Activated CD4-positive, alpha-beta T cell treated with anti-CD3 and anti-CD28 coated beads, Interleukin-10, Interleukin-2, amounts not matched to agents 100 ng/mL and 50 ng/mL, durations not matched to agents 16 hours and 8 hours (primary cell): ENCODE measurements at places on chromosomes 11 and 22.
A peak's percentile ranks its signal among the peaks of the same experiment; 100 is the strongest.

DNA sequence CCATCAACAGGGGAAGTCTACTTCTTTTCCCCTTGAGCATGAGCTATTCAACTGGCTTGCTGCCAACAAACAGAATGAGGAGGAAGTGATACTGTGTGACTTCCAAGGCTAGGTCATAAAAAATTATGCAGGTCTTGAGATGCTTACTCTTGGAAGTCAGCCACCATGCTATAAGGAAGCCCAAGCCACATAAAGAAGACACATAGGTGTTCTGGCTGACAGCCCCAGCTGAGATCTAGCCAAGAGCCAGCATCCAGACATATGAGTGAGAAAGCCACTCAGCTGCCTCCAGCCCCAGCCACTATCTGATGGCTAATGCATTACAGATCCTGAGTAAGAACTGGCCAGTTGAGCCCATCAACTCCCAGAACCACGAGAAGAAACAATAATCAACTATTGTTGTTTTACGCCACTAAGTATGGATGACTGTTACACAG, 31.0 kb upstream of the PPP2R1B start:
- DNase-seq, result no peak

- peak; percentile 47 for DNase-seq
Observed at GRCh38 chr11:59918987-59919589, 19.1 kb upstream of the OOSP1 start.

DNA sequence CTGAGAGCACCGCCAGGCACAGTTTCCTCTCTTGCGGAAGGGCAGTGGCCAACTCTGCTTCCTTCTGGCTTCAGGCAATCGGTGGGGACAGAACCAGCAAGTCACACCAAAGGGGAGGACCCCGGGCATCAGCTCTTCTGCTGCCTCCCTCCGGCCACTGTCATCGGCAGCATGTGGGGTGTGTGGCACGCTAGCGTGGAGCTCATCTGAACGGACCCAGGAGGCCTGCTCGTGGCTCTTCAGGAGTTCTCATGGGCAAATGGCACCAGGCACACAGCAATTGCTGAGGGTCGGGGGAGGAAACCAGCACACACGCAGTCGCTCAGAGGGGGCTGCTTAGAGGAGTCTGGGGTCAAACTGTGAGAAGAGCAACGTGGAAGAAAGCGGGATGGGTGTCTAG, 26.9 kb downstream of the B3GAT1 start:
- DNase-seq, result no peak

GRCh38 chr11:71302534-71302909, 50.1 kb upstream of the SHANK2 start:
- DNase-seq, result no peak

GRCh38 chr22:19448076-19448607, 631 bp upstream of the C22orf39 start:
- DNase-seq, result peak; percentile 42

DNA sequence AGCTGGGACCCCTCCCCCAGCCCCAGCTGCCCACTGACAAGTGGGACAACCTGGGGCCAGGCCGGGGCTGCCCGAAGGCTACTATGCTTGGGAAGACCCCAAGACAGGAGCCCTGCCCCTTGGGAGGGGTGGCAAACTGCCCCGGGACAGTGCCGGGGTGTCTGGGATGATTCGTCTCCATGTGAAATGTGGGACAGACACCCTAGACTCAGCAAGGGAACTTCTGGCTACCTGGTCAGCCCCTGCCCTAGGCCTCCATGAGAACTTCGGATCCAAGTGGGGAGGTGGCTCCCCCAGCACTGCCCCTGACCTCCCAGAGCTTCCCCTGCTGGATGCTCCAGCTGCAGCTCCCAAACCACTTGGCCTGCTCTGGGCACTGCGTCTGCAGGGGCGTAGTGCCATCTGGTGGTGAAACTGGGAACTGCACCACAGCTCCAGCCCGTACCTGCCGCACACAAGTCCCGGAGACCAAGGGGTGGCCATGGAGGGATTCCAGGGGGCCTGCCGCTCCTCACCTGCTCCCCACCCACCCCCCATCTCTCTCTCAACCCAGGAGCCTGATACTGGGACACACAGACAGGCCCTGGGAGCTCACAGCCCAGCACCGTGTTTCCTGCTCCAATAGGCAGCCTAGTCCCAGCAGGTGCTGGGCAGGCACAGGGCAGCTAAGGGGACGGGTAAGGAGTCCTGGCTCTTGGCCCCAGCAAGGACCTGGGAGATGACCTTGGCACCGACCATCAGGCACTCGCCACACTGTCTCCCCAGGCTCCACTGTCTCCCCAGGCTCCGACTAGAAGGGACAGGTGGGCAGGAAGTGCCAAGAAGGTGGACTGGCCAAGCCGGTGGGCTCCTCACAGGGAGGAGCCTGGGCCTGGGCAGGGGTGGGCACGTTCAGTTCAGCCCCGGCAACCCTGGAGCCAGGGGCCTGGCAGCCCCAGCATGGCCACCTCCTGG, 194.1 kb downstream of the IGLL1 start:
- DNase-seq, result peak; percentile 82

DNA sequence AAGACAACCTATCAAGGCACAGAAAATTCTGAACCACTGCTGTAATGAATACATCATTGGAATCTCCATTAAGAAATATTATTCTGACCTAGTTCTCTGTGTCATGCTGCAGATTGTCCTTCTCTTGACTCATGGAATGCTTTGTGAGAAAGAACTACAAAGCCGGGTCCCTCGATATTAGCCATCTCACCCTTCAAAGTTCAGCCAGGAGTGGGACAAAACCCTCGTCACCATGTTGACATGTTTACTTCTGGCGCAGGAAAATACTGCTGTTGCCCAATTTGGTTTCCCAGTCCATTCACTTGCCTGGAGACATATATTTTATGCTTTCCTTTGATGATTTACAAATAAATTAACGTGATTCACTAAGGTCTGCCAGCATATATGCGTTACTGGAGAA, 10.9 kb upstream of the WT1 start:
- no peak for DNase-seq

DNA sequence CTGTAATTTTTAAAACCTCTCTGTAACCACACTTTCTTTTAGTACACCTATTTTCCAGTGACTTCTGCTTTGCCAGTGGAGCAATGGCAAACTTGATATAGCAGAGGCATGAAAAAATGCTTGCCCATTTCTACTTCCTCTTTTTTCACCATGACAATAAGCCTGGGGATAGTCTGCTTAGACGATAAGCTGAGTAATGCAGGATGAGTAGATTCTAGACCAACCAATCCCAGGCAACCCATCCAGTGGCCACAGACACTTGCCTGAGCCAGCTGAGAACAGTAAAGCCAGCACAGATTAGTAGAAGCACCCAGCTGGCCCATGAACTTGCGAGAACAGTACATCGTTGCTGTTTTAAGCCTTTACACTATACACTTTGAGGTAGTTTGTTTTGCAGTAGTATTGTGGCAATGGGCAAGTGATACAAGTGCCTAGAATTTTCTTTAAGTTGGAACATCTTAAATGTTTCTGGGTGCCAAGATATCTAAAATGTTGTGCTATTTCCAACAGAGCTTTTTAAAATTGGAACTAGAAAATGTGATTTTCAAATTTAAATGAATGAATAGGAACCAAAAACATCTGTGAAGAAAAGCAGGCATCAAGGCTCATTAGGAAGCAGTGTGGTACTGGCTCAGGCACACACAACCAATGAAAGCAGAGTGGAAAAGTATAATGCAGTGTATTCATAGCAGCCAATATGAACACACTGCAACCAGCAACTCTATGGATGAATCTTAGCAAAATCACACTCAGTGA, 37.7 kb downstream of the DDI1 start:
- DNase-seq, result no peak

GRCh38 chr11:66904055-66904454, 47.2 kb downstream of the LRFN4 start:
- DNase-seq, result no peak

GRCh38 chr11:36273110-36273509, 16.1 kb downstream of the COMMD9 start:
- DNase-seq, result no peak

- DNase-seq, result no peak
Observed at GRCh38 chr11:130023204-130023603, 20.6 kb upstream of the PRDM10 start.

DNA sequence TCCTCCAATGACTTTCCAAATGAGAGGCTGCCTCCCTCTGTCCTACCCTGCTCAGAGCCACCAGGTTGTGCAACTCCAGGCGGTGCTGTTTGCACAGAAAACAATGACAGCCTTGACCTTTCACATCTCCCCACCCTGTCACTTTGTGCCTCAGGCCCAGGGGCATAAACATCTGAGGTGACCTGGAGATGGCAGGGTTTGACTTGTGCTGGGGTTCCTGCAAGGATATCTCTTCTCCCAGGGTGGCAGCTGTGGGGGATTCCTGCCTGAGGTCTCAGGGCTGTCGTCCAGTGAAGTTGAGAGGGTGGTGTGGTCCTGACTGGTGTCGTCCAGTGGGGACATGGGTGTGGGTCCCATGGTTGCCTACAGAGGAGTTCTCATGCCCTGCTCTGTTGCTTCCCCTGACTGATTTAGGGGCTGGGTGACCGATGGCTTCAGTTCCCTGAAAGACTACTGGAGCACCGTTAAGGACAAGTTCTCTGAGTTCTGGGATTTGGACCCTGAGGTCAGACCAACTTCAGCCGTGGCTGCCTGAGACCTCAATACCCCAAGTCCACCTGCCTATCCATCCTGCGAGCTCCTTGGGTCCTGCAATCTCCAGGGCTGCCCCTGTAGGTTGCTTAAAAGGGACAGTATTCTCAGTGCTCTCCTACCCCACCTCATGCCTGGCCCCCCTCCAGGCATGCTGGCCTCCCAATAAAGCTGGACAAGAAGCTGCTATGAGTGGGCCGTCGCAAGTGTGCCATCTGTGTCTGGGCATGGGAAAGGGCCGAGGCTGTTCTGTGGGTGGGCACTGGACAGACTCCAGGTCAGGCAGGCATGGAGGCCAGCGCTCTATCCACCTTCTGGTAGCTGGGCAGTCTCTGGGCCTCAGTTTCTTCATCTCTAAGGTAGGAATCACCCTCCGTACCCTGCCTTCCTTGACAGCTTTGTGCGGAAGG, 2.9 kb downstream of the APOC3 start:
- no peak for DNase-seq

GRCh38 chr11:34630544-34630943, 9.7 kb downstream of the EHF start:
- DNase-seq, result no peak

DNA sequence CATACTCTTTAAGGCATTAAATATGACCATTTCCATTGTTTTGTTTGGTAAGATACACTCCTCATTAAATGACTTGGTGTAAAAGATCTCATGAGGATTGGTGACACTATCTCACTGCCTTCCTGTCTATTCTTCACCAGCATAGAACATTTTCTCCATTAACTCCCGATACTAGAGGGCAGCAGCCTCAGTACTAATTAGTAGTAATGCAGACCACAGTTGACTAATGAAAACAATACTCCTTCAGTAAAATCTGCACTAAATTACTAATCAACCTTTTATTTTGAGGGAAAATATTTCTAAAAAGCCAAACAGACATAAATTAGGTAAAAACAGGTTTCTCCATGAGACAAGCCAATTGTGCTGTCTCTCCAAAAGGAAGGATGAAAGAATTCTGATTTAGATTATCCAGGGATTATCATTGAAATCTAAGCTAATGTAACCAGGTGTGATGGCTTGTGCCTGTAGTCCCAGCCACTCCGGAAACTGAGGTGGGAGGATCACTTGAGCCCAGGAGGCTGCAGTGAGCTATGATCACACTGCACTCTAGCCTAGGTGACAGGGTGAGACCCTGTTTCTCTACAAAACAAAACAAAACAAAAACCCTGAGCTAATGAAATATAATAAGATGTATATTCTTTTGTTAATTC, 9.4 kb downstream of the PGM2L1 start:
- peak; percentile 79 for DNase-seq
